Ovary (tissue), 10 donors: ENCODE measurements at places on chromosomes 6 and 20.

- DNase-seq: no peak
These were observed 27.4 kb downstream of the KCNQ5 start for GRCh38 chr6:72649032-72649984.

DNA sequence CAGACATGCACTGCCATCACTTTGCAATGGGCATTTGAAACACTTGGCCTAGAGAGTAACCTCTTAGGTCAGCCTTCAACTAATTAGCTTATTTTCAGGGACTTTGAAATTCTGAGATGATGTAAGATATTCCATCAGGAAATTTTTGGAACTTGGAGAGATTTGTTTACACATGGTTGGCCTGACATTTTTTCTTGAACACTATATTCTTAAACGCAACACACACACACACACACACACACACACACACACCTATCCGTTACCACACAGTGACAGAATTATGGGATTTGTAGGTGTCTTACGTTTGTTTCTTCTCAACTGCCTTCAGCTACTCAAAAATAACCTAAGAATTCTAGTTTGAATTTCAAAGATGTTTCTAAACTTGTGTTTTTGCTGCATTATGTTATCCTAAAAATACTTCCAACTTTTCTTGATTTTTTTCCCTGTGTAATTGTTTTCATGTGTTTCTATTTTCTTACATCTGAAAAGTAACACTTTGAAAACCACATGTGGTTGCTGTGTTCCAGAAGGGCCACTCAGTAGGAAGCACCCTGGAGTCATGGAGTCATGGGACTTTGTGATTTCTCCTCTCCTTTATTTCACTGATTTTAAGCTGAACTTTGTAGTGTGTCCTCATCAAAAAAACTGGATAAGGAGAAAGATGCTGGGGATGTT is 31.9 kb downstream of the MARCKS start:
- DNase-seq: no peak

DNA sequence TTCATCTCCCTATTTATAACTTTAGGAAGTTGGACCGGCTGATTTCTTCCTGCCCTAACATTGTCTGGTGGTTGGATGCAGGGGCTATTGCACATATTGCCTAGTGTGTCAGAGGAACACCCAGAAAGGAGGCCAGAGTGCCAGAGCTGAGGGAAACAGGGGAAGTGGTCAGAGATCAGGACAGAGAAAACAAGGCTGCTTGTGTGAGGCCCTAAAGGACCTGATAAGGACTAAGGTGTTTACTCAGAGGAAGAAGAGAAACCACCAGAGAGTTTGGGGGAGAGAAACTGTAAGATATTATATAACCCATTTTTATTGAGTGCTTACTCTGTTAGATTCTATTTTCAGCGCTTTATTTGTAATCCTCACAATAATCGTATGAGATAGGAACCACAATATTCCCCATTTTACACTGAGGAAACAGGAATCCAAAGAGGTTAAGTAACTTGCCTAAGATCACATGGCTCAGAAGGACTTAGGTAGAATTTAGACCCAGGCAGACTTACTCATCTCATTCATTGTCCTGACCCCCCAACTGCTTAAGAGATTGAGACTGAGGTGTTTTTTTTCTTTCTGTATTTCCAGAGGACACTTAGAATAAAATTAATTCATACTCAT is 54.0 kb upstream of the REV3L start:
- no peak for DNase-seq

GRCh38 chr6:66538551-66539135 is 831.6 kb upstream of the EYS start:
- no peak for DNase-seq

DNA sequence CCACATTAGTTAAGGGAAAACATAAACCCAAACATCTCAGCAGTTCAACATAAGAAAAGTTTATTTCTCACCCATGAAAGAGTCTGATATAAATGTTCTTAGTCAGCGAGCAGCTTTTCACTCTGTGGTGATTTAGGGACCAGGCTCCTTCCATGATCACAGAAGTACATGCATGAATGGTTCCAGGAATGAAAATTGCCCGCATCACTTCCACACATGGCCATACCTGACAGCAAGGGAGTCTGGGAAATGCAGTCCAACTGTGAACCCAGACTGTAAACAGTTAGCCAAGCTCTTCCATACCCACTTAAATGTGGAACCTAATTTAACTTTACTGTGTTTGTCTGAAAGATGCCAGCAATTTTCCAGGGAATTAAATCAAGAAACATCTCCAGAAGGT is 353.9 kb downstream of the HACE1 start:
- no peak for DNase-seq

GRCh38 chr6:158475344-158476302 is 84.3 kb upstream of the TMEM181 start:
- DNase-seq: no peak

DNA sequence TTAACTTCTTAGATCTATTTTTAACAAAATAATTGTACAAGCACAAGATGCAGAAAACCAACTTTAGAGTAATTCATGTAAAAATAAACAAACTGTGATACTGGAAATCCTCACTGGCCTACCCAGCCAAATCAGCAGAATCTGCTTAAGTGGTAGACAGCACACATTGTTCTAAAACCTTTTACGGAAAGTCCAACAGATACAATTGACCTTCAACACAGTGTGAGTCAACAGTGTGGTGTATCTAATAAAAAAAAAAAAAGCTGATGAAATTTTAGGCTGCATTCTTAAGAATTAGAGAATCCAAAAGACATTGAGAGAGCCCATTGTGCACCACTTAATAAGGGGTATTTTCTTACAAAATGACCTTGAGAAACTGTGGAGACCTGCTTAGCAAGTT is 174.5 kb downstream of the COL21A1 start:
- DNase-seq: no peak

- no peak for DNase-seq
These were observed 165.2 kb downstream of the AIG1 start for GRCh38 chr6:143225929-143226328.

- no peak for DNase-seq
These were observed 232.1 kb downstream of the PREX1 start for GRCh38 chr20:48595495-48596333.

DNA sequence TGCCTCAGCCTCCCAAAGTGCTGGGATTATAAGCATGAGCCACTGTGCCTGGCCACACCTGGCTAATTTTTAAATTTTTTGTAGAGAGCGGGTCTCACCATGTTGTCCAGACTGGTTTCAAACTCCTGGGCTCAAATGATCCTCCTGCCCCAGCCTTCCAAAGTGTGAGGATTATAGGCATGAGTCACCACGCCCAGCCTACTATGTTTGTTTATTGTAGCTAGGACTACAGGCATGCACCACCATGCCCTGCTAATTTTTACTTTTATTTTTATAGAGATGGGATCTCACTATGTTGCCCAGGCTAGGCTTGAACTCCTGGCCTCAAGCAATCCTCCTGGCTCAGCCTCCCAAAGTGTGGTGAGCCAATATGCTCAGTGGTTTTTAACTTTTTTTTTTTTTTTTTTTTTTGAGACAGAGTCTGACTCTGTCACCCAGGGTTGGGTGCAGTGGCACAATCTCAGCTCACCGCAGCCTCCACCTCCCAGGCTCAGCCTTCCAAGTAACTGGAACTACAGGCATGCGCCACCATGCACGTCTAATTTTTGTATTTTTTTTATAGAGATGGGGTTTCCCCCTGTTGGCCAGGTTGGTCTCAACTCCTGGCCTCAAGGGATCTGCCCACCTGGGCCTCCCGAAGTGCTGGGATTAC is 12.0 kb upstream of the DDX43 start:
- no peak for DNase-seq

DNA sequence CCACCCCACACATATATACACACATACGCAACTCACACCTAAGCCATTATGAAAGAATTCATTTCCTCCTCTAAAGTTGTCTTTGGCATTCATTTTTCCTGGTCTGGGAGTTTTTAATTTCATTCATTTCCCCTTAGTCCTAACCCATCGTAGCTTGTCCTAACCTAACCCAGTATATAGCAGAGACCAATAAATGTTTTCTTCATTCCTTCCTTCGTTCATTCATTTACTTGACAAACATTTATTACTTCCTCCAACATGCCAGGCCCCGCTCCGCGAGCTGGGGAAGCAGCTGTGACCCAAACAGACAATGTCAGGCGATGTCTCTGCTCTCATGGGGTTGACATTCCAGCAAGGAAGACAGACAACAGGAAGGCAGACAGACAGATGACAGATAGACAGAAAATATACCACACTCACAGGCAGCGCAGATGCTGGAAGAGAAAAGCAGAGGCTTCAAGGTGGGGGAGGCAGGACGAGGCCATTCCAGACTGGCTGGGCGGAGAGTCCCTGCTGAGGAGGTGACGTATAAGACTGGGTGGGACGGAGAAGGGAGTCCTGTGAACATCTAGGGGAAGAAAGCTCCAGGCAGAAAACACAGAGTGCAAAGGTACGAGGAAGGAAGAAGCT is 33.7 kb upstream of the SIRPA start:
- no peak for DNase-seq

GRCh38 chr6:27503436-27504030 is 30.6 kb upstream of the ZNF184 start:
- peak; percentile 82 for DNase-seq

DNA sequence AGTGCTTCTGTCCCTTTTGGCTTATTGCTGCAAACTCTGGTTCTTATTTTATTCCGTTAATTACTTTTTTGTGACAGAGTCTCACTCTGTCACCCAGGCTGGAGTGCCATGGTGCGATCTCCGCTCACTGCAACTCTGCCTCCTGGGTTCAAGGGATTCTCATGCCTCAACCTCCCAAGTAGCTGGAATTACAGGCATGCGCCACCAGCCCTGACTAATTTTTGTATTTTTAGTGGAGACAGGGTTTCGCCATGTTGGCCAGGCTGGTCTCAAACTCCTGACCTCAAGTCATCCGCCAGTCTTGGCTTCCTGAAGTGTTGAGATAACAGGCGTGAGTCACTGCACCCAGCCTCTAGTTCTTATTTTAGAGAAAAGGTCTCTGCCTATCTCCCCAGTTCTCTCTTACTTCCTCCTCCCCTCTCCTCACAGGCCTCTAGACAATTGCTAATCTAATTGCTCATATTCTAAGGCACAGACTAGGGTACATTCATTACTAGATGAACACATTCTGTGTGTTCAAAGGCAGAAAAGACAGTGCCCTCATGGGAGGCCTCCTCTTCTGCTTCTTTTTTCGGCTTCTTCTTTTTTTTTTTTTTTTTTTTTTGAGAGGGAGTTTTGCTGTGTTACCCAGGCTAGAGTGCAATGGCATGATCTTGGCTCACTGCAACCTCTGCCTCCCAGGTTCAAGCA is 27.0 kb downstream of the EDEM2 start:
- no peak for DNase-seq

DNA sequence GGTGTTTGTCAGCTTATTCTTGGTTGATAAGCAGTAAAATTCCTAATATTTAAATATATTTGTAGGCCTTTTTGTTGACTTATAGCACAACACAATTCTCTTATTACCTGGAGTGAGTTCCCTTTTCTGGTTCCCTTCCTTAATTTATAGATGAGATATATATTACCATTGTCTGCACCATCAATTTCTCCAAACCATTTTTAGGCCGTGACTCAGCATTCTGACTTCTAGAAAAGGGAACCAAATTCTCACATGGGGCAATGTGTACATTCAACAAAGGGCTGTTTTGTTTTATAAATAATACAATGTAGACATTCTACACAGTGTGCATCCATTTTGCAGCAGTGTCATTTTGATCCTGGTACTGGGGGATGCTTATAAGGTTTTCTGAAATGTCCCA is 52.8 kb downstream of the NCOA7 start:
- no peak for DNase-seq

DNA sequence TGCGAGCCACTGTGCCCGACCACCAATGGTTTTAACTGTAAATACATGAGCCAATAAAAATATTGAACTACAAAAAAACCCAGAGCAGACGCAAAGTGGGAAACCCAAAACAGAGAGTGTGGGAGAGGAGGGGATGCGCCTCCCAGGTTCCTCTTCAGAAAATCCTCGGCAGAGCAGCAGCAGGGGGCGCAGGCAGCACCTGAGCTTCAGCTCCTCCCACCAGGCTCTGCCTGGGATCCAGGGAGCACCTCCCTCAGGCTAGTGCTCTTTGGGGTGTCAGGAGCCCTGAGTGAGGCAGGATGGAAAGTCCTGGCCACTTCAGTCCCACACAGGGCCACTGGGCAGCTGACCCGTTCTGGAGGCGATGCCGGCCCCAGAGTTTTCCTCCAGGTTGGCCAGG is 536.9 kb upstream of the CDH4 start:
- DNase-seq: no peak

DNA sequence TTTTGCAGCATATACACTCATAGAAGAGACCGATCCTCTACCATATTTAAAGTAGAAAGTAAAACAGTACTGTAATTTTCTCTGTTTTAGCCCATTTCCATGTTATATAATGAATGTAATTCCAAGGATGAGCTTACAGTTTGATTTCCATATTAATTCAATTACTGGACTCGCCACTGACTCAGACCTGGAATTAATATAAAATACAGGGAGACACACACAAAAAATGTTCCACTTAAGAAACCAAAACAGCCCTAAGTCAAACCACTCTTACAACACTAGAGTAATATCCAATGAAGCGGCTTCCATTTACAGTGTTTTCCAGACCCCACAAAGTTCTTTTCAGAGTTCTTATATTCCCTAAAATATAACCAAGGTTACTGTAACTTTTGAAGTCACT is 110.6 kb downstream of the BACH2 start:
- no peak for DNase-seq

DNA sequence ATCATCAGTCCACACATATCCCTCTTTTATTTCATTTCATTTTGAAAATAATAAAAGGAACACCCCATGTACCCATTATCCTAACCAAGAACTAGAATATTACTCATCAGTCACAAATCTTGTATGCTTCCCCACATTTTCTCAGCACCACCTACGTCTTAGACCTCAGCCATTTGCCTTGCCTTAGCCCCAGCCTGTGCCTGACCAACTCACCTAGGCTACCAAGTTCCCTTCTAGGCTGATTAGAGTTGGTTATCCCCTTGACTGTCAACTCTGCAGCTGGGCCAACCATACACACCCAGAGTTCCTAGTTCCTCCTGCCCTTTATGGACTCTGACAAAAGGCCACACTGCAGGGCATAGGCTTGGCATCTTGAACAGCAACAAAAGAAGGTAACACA is 33.4 kb upstream of the IPCEF1 start:
- DNase-seq: no peak

DNA sequence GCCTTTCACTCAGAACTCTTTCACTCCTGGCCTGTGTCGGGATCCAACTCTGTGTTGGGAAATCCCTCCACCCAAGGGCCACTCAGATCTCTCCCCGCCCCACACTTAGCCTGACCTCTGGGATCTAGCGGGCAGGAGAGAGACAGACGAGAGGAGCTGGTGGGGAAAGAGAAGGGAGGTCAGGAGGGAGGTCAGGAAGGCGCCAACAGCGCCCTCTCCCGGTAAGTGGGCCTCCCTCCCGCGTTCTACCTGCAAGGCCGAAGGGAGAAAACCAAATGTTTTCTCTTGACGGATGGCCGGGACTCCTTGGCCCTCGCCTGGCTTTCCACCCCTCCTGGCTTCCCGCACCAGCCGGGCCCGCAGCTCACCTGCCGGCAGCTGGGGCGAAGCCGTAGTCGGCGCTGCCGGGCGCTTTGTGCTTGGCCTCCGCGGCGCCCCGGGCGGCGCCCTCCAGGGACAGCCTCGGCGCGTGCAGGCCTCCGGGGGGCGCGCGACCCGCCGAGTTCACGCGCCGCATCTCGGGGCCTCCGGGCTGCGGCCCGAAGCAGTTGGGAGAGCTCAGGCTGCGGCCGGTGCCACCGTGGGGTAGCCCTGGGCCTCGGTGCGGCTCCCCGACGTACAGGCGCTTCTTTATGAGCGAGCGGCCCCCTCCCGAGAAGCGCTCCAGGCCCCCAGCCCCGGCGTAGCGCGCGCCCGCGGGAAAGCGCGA is 38.2 kb downstream of the C6orf132 start:
- DNase-seq: peak; percentile 33
